ENCODE measurements at places on chromosomes 4 and X.

DNA sequence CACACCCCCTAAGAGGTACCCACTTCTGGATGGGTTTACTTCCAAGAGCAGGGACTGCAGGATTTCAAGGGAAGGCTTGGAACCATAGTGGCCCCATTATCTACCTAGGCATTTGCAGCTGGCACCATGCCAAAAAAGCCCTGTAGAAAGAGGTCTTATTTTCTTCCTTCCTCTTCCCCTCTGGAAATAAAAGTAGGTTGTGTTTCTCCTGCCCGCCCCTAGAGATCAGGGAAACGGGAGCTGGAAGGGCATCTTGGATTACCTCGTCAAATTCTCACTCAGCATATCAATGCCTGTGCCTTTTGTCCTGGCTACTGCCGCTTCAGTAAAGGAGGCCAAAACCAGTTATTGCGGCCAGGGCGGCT is 1.6 kb downstream of the SCD5 start:
- no peak for DNase-seq

DNA sequence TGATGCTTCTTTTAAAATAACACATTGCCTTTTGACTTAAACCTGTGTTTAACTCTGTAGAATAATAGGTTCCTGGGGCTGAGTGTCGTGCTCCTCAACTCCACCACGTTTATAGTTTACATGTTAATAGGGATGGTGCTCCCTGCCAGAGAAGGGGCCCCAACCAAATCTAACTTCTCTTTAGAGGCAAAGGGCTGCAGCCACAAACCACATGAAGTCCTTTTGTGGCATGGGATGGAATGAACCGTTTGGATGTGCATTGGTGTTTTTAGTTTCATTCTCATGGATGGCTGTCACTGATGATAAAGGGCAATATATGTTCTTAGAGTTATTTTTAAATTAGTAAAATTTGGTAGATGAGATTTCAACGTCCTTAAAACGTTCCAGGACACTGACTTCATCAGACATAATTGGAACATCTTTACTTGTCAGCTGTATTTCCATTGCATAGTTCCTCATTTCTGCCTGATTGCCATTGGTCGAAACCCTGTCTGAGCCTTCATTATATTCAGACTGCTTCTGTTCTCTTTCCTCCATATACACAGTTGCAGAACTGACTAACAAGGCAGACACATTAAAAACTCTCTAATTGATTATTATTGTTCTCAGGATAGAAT is 60.4 kb upstream of the HPF1 start:
- no peak for DNase-seq

DNA sequence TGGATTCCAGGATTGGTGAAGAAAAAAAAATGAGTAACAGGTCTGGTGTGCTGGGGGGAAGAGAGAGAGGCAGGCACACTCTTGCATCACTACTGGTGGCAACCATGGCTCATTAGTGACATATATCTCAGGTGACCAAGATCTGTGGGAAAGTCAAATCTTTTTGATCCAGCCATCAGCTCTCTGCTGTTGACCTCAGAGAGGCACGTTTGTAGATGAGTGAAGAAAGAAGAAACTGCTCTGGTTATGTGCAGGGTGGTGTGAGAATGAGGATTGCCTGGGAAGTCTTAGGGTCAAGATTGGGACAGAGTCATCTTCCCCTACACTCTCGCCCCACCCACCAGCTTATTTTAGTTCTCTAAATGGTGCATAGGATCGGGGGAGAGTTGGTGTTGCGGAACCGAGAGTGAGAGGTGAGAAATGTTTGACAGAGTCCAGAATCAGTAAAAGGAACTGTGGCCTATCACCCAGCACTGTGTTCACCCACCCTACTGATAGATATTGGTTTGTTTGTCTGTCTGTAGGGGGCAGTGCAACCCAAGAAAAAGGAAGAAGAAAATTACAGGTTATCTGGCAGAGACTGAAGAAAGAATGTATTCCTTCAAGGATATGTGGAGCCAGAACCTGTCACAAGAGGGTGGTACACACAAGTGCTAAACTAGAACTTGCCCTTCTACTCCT is 21.9 kb downstream of the ARMCX6 start:
- no peak for DNase-seq

GRCh38 chrX:11193035-11193469 is 81.9 kb downstream of the HCCS start:
- DNase-seq, result no peak

- no peak for DNase-seq
Measured at GRCh38 chr4:2393353-2394270, 24.8 kb downstream of the ZFYVE28 start.
